ENCODE measurements at places on chromosomes 4 and X. TPM values are rescaled to one million over a fixed set of nuclear protein-coding genes. Genes with fewer than 3 reads are reported as not detected.

GAGE1 gene
- total RNA-seq, result not detected

EVC gene
- 19.4 TPM for total RNA-seq

ERCC6L gene
- 0.74 TPM for total RNA-seq

FREM3 gene
- not detected for total RNA-seq

SMIM31 gene
- total RNA-seq, result not detected

ZNF157 gene
- total RNA-seq, result not detected

LRIT3 gene
- not detected for total RNA-seq

SLC7A11 gene
- total RNA-seq, result 1.5 TPM

DNA sequence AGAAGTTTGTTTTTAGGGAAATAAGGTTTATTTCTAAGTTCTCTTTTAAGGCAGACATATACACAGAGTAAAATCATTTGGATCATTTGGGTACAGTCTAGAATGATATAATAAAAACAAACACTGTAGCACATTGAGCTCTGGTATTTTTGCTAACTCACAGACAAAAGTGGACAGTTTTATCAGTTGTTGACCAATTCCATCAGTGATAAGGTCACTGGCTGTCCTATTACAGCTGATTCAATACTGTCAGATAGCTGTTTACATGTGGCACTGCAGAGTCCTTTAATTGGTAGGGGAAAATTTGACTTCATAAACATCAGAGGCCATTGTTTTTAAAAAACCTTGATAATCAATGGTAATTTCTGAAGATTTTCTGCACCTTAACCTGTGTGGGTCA is 3.5 kb downstream of the IBSP start:
- no peak for DNase-seq

GRCh38 chr4:122086338-122087065 is 65.6 kb upstream of the BLTP1 start:
- no peak for DNase-seq

DNA sequence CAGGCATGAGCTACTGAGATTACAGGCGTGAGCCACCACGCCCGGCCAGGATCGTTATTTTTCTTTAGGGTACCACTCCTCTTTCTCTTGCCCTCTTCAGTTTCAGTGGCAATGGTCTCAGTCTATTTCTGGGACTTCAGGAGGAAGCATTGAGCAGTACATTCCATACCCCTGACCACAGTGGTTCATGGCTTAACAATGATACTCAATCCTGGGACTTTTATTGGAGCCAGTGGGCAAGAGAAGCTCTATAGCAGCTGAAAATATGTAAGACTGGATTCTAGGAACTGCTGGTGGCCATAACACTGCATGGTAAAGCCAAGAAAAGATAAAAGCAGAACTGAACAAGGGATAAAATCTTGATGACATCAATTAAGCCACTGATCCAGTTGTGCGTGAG is 5.8 kb upstream of the CCNA2 start:
- DNase-seq, result no peak

DNA sequence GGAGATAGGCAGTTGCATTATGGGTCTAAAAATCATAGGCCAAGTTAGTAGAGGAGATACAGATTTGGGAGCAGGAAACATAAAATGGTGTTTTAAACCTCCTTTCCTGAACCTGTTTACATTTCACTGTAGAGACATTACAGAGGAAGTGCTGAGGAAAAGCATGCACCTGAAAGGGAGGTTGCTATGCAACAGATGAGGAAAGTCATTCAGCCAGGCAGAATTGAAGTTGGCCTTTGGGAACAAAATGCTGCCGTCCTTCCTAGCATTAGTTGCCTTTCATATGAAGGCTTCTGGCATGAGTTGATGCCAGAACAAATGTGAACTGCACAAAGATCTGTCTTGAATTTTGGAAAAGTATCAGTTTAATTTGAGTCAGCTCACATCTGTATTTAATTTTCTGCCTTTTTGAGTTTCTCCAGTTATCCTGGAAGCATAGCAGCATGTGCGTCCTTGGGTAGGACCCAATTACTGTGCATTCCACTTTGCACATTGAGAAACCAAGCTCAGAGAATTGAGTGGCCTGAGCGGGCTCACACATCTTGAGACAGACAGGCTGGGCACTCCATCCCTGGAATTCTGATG is 38.2 kb downstream of the MAGED1 start:
- no peak for DNase-seq

DNA sequence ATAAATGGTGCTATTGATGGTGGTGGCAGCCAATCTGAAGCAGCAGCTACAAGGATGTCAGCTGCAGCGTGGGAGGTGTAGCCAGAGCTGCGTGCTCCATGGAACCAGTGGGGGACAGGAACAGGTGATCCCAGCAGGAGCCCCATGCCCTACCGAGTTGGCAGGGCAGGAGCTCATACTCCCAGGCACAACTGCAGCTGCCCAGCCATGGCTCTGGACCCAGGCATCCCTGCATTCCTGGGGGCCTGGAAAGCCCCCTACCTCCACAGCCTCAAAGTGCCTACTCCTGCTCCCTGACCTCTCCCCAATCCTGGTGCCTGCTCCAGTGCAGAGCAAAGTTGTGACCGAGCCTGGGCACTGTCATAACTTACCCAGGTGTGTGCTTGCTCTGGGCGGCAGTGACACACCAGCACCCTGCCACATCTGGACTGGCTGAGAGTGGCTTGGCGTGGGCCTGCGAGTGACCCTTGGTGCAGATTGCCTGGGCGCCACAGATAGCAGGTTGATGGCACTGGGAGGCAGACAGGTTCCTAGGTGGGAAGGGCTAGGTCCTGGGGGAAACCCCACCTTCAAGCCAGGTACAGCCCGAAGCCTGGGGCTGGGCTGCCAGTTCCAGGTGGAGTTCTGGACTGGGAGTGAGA is 101.1 kb downstream of the DCAF12L2 start:
- no peak for DNase-seq

- DNase-seq, result no peak
Measured at GRCh38 chr4:136357556-136357955, 1174.7 kb downstream of the PCDH18 start.

DNA sequence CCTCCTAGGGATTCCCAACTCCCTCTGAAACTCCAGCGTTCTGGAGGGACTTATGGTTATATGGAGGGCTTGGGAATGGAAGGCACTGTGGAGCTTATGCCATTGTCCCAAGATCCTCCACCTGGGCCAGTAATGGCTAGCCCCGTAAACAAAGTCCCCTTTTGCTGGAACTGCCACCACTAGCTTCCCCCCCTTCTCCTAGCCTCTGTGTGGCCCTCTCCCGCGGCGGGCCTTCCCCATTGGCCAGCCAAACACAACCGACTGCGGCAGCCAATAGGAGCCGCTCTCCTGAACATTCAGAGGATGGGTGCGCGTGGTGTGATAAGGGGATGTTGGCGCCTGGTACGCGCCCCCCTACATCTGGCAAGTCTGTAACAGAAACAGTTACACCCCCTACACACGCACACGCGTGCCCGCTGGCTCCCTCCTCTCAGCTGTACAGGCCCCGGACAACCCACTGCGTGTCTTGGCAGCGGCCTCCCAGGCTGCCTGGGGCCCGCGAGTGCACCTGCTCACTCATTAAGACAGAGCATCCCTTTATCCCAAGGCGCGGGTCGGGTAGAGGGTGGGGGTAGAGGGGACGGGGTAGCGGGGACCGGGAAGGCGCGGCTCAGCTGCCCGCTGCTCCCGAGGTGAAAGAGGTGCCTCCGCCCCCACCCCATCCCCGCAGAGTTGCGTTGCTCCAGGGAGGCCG is 863 bp upstream of the RAB33A start:
- no peak for DNase-seq

DNA sequence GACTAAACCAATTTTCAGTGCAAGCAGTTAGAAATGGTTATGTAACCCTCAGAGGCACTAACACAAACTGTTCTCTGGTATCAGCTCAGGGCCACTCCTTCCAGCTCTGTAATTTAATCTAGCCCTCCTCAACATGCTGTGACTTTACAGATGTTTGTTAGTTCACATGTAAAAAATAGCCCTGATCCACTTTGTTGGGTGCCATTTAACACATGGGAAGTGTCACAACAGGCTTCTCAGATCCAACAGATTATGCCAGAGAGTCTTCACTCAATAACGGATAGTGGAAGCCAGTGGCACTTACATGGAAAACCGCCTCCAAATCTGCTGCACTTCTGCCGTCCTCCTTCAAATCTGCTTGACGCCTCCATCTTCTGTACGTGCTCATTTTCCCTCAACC is 51.6 kb downstream of the ATP8A1 start:
- no peak for DNase-seq

All from vagina (tissue), 2 donors.